ENCODE measurements at places on chromosomes 6 and 20. TPM values are rescaled to one million over a fixed set of nuclear protein-coding genes. Genes with fewer than 3 reads are reported as not detected.

DNA sequence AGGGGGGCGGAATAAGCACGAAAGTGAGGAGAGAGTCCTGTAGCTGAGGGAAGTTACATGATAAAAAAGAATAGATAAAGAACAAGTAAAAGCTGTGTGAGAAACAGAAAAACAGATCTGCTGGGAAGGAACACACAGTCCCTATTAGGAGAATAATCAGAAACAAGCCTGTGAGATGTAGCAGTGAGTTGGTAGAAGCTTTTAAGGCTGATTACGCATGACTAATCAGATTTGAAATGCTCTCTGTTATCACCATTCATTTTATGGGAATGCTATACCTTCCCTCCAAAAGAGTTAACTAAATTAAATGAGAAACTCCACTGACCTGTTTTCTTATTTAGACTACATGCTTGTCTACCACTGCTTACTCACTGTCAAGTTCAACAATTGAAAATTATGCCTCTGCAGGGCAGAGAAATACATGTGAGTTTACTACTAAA is 15.8 kb downstream of the REPS1 start:
- peak; percentile 23 for DNase-seq

- no peak for DNase-seq
These were observed 38.7 kb downstream of the TRAF3IP2 start for GRCh38 chr6:111566873-111567517.

DNA sequence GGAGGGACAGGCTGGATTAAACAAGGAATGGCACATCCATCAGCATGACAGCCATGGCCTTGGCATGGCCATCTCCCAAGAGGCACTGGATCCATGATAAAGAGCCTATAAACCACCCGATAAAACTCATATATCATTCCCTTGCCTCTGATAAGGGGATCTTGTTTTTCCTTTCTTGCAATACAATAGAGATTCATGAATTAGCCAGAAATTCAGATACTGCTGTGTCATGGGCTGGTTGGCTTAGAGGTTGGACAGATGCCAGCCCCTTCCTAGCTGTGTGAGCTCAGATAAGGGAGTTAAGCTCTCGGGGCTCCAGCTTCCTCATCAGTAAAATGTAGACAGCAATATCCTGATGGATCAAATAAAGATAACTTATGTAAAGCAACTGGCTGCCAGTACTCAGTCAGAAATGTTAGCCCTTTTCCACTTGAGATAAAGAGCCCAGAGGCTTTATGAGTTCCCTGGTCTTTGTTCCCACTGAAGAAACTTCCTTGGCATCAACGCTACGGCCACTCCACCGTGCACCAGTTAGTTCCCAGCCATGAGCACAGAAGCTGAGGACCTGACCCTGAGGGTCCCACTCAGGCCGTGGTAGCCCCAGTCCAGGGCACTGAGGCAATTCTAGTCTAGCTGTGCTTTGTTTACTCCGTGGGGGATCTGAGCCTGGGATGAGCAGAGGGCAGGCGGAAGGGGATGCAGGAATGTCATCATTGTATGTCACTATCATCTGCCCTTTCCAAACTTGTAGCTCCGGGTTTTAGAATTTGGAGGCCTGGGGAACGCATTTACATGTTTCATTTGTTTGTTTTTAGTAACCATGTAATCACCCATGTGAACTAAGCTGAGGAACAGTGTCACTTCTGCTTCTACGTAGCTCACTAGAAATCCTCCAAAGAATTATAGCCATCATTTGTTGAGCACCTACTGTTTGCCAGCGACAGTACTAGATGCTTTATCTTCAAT is 67.2 kb upstream of the TBC1D7 start:
- peak; percentile 61 for DNase-seq

DNA sequence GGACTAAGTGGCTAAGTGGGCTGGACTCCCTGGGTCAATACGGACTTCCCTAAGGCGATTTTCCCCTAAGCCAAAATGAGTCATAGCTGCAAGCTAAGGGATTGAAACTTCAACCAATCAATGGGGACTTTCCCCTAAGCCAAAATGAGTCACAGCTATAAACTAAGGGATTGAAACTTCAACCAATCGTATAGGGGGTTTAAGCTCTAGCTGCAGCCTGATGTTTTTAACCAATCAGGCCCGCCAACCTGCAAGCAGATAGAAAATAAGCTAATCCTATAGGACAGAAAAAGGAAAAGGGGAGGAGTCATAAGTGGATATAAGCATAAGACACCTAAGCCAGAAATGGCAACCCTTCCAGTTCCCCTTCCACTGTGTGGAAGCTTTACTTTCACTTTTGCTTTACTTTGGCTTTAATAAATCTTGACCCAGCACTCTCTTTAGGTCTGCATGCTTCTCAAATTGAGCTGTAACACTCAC is 655.0 kb upstream of the HS3ST5 start:
- DNase-seq: peak; percentile 79

DNA sequence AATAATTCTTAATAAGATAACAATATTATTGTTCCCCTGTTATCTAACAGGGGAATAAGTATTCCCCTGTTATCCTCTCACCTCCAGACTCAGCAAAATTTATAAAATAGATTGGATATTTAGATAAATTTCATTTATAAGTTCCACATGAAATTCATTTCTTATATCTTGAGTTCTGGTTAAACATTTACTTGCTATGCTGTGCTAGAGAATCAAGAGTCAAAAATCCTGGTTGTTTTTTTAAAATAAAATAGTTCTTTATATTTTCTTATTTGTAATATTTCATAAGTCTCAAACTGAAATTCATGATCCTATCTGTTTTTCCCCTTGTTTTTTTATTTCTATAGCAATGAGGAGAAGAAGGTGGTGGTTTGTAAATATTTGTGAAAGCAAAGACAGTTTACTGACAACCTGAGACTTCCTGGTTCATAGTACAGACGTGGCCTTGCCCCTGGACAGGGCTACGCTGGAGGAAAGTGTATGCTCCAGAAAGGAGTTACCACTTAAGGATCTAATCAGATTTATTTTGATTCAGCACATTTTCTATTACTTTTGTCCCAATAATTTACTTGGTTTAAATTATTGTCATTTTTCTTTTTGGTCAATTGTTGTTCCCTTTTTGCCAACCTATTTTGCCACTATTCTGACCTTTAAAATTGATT is 37.8 kb upstream of the MARCKS start:
- no peak for DNase-seq

DNA sequence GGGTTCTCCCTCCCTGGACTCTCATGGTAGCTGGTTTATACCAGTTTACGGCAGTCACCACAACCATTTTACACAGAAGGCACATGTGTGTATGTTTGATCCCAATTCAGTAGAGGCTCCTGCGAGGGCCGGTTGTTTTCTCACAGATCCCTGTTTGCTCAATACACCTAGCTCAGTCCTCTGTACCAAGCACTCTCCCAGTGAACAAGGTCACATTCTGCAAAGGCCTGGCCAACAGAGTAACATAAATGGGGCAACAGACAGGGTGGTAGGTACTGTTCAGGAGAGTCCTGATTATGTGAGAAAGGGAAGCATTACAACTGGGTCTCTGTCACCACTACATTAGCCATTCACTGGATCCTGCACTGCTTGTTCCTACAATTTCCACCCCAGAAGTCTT is 84.4 kb downstream of the ELOVL5 start:
- DNase-seq: no peak

Gene CEP250
- 51.7 TPM for total RNA-seq

Gene RHAG
- 0.05 TPM for total RNA-seq

Gene TRIM38
- total RNA-seq: 3.8 TPM

DNA sequence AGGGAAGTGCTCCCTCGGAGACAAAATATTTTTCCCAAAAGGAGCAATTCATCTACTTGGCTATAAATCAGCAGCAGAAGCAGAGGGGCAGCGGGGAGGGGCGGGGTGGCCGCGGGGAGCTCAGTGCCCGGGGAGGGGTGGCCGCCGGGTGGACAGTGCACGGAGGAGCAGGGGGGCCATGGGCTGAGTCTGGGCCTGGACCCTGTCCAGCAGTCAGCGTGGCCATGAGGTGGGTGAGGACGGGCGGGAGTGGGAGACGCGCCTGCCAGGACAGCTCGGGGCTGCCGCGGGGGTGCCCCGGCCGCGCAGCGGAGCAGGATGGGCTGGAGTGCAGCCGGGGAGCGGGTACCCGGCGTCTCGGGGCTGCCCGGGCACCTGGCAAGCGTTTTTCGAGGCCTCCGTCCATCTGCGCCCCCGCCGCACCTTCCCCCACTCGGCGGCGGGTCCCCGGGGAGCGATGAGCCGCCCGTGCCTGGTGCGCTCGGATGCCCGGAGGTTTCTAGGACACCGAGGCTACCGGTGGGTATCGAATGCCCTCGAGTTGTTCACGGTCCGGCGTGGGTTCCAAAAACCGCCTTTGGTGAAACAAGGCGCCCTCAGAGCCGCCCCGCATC is 229.5 kb downstream of the THBS2 start:
- no peak for DNase-seq

GRCh38 chr20:50418890-50419642 is 91.1 kb upstream of the PTPN1 start:
- DNase-seq: no peak

- DNase-seq: no peak
These were observed 27.9 kb downstream of the MANBAL start for GRCh38 chr20:37317316-37317715.

DNA sequence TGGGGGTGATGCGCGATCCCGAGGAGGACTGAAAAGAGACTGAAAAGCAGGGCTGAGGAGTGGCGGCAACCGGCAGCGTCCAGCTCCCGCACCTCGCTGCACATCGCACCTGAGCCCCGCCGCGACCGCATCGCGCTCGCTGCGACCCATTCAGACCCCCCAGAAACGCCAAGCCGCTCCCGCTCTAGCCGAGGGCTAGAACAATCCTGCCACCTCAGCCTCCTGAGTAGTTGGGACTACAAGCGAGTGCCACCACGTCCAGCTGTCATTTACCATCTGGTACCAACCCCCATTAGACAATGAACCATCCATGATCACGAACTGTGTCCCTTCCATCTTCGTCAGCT is 33.2 kb downstream of the HLA-A start:
- no peak for DNase-seq

DNA sequence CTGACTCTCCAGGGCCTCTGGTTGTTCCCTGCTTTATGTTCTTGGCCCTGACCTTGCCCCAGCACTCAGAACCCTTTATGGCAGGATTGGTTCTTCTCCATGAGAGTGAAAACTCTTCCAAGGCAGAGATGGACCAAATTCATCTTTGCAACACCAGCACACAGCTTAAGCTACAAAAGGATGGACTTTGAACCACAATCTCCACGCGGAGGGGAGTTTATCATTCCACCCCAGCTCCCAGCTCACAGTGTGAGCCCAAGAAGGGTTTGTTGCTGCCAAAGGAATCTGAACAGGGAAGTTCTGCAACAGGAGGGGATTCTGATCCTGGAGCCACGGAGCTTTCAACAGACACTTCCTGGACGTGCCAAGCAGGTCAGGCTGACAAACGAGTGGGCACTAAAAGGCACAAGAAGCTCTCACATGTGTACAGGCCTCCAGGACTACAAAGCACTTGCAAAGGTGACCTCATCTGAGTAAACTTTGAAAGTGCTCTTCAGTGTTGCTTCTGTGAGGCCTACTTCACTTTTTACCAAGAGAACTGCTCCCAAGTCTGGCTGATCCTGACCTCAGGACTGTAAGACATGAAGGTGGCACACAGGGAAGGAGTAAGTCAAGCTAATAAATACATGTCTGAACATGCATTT is 8.9 kb downstream of the FITM2 start:
- no peak for DNase-seq

Gene PTK7
- 38.2 TPM for total RNA-seq

DNA sequence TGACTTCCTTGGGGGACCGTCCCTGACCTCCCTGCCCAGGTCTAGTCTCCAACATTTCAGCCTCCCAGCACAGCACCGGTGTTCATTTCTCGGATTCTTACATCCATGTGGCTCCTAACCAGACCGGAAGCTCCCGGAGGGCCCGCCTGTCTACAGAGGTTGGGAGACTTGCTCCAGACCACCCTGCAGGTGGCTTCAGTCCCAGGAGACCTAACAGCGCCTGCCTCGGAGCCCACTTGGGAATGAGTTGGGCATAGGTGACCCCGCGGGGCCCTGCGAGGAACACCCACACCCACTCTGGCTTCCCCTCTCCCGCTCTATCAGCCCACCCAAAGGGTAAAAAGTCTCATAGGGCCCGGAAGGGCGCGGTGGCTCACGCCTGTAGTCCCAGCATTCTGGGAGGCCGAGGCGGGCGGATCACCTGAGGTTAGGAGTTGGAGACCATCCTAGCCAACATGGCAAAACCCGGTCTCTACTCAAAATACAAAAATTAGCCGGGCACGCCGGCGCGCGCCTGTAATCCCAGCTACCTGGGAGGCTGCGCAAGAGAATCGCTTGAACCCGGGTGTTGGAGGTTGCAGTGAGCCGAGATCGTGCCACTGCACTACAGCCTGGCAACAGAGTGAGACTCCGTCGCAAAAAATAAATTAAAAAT is 5.4 kb downstream of the DPPA5 start:
- no peak for DNase-seq

DNA sequence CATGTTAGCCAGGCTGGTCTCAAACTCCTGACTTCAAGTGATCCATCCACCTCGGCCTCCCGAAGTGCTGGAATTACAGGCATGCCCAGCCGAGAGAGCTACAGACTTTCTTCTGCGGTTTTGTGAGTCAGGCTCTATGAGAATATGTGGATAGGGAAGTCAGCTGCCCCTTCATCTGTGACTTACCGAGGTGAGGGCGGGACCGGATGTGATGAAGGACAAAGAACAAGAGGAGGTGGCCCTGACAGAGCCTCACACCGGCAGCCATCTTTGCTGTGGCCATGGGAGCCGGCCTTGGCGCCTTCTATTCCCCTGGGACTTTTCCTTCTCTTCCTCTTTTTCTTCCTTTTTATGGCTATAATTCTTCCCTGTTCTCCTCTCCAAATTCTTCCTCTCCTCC is 67.0 kb downstream of the IYD start:
- DNase-seq: peak; percentile 95

- DNase-seq: no peak
These were observed 474.1 kb downstream of the CD109 start for GRCh38 chr6:74170118-74170517.

Gene ZSCAN26
- total RNA-seq: 14.5 TPM

Gene CRIP3
- not detected for total RNA-seq

DNA sequence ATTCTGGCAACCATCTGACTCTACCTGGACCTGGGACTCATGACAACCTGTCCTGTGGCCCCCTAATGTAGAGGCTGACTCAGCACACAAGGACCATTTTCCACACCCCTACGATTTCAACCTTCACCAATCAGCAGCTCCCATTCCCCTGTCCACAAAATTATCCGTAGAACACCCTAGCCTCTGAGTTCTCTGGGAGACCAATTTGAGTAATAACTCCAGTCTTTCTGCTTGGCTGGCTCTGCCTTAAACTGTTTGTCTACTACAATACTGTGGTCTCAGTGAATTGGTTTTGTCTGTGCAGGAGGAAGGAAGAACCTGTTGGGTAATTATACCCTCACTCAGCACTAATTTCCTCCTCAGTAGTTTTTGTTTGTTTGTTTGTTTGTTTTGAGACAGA is 99.3 kb upstream of the MRPS10 start:
- no peak for DNase-seq

- no peak for DNase-seq
These were observed 821 bp downstream of the DHX35 start for GRCh38 chr20:38962928-38963401.
